A673 (cell line): ENCODE measurements at places on chromosomes 12 and 14. TPM values are rescaled to one million over a fixed set of nuclear protein-coding genes. Genes with fewer than 3 reads are reported as not detected.

DNA sequence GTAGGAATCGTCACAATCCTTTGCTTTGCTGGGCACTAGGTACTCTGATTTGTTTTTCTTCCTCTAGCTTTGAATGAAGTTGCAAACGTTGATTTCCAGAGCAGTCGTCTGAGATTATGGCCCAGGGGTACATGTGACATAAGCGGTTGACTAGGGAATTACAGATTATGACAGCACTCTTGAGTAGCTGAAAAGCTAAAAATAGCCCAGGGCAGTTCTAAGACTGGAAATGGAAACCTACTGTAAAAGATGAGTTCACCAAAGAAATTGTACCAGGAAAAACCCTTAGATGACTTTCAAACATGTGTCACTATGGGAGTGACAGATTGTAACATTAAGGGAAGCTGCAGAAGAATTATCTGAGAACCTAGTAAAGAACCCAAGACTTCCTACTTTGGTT is 108.5 kb downstream of the ANO6 start:
- H3K27me3 ChIP-seq: no peaks in the 10 kb centered on the region
- no peaks in the 10 kb centered on the region for H3K4me1 ChIP-seq
- no peaks in the 10 kb centered on the region for H3K36me3 ChIP-seq
- no peak overlapping the region for H3K27ac ChIP-seq
- no peak overlapping the region for H3K4me3 ChIP-seq
- DNase-seq: no peak

DNA sequence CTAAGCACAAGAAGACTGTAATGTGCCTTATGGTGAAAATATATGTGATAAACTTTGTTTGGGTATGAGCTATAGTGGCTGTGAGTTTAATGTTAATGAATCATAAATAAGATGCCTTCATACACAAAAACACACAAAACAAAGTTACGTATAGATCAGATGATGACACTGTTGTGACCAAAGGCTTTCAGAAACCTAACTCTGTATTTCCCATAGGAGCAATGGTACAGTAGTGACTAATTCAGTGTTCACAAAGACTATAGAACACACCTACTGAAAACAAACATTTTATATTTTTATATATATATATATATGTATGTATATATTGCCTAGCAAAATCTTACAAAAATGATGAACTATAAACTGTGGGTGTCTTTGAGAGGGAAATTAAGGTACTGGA is 393.8 kb upstream of the DCN start:
- H3K27ac ChIP-seq: no peak overlapping the region
- DNase-seq: no peak
- no peaks in the 10 kb centered on the region for H3K36me3 ChIP-seq
- no peak overlapping the region for H3K4me3 ChIP-seq
- H3K4me1 ChIP-seq: peaks cover 28% of the 10 kb centered on the region
- peaks cover 23% of the 10 kb centered on the region for H3K27me3 ChIP-seq

DNA sequence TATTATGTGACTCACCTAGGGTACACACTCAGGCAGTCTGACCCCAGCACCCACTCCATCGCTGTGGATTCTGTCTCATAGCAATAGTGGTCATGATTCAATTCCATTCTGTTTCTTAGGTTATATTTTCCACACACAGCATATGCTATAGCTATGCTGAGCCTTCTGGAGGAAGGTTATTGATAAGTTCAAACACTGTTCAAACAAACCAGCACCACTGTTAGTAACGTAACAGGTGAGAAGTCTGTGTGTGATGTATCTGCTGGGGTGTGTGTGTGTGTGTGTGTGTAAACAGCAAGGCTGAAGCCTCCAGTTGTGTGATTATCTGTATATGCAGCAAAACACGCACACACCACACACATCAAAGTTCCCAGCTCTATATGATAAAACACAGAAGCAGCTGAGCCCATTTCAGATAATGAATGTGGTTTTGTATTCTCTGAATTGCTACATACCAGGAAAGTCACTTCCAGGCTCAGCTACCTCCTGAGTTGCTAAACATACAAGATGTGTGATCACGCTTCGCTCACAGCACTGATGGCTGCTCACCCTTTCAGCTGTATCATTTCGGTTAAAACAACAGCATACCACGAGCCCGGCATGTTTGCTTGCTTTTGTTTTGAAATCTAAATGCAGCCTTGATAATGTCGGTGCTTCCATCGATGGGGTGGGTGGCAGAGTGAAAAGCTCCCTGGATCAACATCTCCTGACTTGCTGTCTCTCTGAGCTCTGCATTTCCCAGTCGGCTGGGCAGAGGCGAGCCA is 6.8 kb upstream of the SYNE3 start:
- no peak for DNase-seq
- H3K27me3 ChIP-seq: no peaks in the 10 kb centered on the region
- H3K27ac ChIP-seq: peak overlapping the region; percentile 91
- no peaks in the 10 kb centered on the region for H3K36me3 ChIP-seq
- peaks cover 64% of the 10 kb centered on the region for H3K4me1 ChIP-seq

The ESRRB gene
- 0.47 and 1.2 TPM in 2 replicates for total RNA-seq

DNA sequence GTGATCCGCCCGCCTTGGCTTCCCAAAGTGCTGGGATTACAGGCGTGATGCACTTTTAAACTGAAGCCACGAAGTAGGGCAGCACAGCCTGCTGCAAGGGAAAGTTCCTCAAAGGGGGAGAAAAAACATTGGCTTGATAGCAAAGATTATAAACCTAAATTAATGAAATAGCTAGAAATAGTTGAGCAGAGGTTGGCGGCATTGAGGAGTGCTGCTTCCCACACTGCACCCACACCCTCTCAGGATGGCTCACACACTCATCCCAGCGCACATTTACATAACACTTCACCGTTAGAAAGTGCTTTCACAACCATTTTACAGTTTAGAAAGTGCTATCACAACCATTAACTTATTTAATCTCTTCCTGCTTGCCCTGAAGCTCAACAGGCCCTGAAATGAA is 44.4 kb upstream of the TCL1A start:
- no peaks in the 10 kb centered on the region for H3K4me1 ChIP-seq
- DNase-seq: no peak
- no peak overlapping the region for H3K27ac ChIP-seq
- no peaks in the 10 kb centered on the region for H3K36me3 ChIP-seq

The MAPK1IP1L gene
- 150 and 164 TPM in 2 replicates for total RNA-seq

- H3K27me3 ChIP-seq: no peaks in the 10 kb centered on the region
- no peaks in the 10 kb centered on the region for H3K36me3 ChIP-seq
- no peak for DNase-seq
- no peak overlapping the region for H3K4me3 ChIP-seq
- H3K27ac ChIP-seq: no peak overlapping the region
- H3K4me1 ChIP-seq: no peaks in the 10 kb centered on the region
These were observed 1166.3 kb downstream of the GALC start for GRCh38 chr14:86826661-86827060.

The ANO2 gene
- total RNA-seq: not detected in 2 replicates

DNA sequence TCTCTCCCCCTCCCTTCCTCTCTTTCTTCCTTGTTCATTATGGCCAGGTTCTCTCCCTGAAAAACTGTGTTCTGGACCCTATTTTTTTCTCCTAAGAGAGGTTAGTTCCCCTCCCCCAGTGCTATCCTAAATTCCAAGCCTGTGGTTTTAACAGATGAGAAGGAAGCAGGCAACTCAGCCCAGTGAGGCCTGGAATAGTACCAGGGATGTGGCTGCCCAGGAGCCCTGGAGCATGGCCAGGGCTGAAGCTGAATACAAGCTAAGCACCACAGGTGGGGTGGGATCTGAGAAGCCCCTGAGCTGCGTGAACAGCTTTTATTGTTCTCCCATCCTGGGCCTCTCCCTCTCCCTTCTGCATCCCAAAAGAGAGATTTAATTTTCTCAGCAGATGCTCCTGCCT is 1581.3 kb upstream of the TMEM132C start:
- H3K27me3 ChIP-seq: no peaks in the 10 kb centered on the region
- H3K27ac ChIP-seq: no peak overlapping the region
- no peaks in the 10 kb centered on the region for H3K36me3 ChIP-seq
- no peaks in the 10 kb centered on the region for H3K4me1 ChIP-seq

The ERP29 gene
- 109 and 116 TPM in 2 replicates for total RNA-seq

The MDM2 gene
- 132 and 149 TPM in 2 replicates for total RNA-seq

The KRT79 gene
- not detected in 2 replicates for total RNA-seq

The OR4K14 gene
- not detected in 2 replicates for total RNA-seq

DNA sequence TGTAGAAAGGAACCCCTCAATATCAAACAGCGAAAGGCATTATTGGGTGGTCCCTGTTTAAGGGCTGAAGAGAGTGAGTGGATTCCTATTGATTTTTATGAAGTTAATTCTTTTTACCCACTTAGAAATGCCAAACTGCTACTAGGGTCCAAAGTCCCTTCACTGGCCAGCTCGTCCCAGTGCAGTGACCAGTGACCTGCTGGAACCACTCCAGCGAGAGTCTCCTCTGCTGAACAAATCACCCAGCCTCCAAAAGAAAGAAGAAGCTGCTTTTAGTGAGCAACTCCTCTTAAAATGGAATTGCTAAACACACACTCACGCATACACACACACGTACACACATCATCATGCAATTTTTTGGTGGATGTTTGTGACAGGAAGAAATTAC is 198.2 kb upstream of the PLEKHG7 start:
- no peaks in the 10 kb centered on the region for H3K36me3 ChIP-seq
- DNase-seq: no peak
- no peaks in the 10 kb centered on the region for H3K27me3 ChIP-seq

GRCh38 chr12:120798696-120799095 is 73.1 kb downstream of the ACADS start:
- H3K36me3 ChIP-seq: peaks cover 10% of the 10 kb centered on the region
- no peaks in the 10 kb centered on the region for H3K27me3 ChIP-seq
- no peak overlapping the region for H3K4me3 ChIP-seq
- no peak overlapping the region for H3K27ac ChIP-seq

The ELK3 gene
- total RNA-seq: 55.2 and 62.1 TPM in 2 replicates

DNA sequence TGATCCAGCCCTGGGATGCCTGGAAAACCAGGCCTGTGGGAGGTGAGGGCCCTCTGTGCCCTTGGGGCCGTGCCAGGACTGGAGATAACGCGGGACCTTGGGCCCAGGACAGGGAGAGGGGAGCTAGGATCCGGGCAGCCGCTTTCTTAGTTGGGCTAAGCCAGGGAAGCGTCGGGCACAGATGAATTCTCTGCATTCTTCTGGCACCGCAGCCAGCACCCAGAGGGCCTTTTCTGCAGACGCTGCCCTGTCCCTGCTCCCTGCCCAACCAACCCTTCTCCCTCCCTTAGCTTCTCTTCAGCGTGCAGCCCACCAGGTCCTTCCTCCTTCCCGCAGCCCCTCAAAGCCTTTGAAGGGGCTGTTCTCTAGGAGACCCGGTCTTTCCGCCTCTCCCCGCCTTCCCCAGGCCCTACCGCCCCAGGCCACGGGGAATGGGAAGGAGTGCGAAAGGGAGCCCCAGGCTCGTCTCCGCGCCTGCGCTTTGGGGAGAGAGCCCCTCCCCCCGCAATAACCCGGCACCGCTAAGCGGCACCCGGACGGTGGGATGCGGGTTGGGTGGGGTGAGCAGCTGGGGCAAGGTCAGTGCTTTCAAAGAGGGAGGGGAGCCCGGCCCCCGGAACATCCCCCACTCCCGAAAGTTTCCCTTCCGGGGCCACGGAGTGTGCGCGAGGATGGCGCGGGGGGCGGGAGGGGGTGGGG is 663 bp downstream of the NCKAP5L start:
- no peaks in the 10 kb centered on the region for H3K27me3 ChIP-seq
- H3K4me3 ChIP-seq: peak overlapping the region; percentile 71
- DNase-seq: peak; percentile 82
- H3K36me3 ChIP-seq: no peaks in the 10 kb centered on the region
- H3K4me1 ChIP-seq: peaks cover 24% of the 10 kb centered on the region

GRCh38 chr14:64465831-64466554 is 694 bp downstream of the AKAP5 start:
- H3K36me3 ChIP-seq: no peaks in the 10 kb centered on the region
- no peaks in the 10 kb centered on the region for H3K27me3 ChIP-seq
- peak; percentile 73 for DNase-seq
- H3K4me3 ChIP-seq: peak overlapping the region; percentile 71
- H3K27ac ChIP-seq: peak overlapping the region; percentile 50

The ASB8 gene
- total RNA-seq: 23.5 and 24.1 TPM in 2 replicates

- H3K4me1 ChIP-seq: no peaks in the 10 kb centered on the region
- no peaks in the 10 kb centered on the region for H3K27me3 ChIP-seq
- no peak for DNase-seq
- no peak overlapping the region for H3K4me3 ChIP-seq
- no peaks in the 10 kb centered on the region for H3K36me3 ChIP-seq
These were observed 191.4 kb downstream of the PLCZ1 start for GRCh38 chr12:18546399-18546798.

The PRH2 gene
- total RNA-seq: not detected in 2 replicates

The PTPRO gene
- total RNA-seq: 2.8 and 3.8 TPM in 2 replicates

The BCL11B gene
- 80.6 and 81.3 TPM in 2 replicates for total RNA-seq

The SYNDIG1L gene
- total RNA-seq: not detected in 2 replicates

GRCh38 chr14:32492457-32492856 is 163.4 kb downstream of the AKAP6 start:
- H3K4me1 ChIP-seq: no peaks in the 10 kb centered on the region
- no peaks in the 10 kb centered on the region for H3K36me3 ChIP-seq
- DNase-seq: no peak

DNA sequence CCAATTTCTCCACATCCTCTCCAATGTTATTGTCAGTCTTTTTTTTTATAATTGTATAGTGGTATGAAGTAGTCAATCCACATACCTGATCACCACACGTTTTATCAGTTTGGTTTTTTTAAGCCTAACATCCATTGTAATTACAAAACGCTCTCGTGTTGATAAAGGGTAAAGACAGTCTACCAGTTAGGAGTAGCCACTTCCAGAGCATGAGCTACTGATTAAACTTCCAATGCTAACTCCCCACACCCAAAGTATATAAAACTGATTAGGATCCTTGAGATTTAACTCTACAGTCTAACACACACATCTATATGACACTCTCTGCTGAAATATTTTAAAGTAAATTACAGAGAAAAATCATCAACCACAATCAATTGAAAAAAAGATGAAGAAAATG is 20.7 kb downstream of the CPNE8 start:
- H3K36me3 ChIP-seq: no peaks in the 10 kb centered on the region
- no peak overlapping the region for H3K27ac ChIP-seq
- H3K27me3 ChIP-seq: no peaks in the 10 kb centered on the region
- no peak overlapping the region for H3K4me3 ChIP-seq
- H3K4me1 ChIP-seq: no peaks in the 10 kb centered on the region

- peak; percentile 78 for DNase-seq
- H3K27me3 ChIP-seq: no peaks in the 10 kb centered on the region
- no peaks in the 10 kb centered on the region for H3K36me3 ChIP-seq
- H3K4me1 ChIP-seq: peaks cover 15% of the 10 kb centered on the region
- no peak overlapping the region for H3K27ac ChIP-seq
These were observed 66.3 kb downstream of the CKB start for GRCh38 chr14:103456167-103456835.

- H3K36me3 ChIP-seq: no peaks in the 10 kb centered on the region
- no peaks in the 10 kb centered on the region for H3K4me1 ChIP-seq
- H3K4me3 ChIP-seq: no peak overlapping the region
- no peaks in the 10 kb centered on the region for H3K27me3 ChIP-seq
- H3K27ac ChIP-seq: no peak overlapping the region
- DNase-seq: peak; percentile 79
These were observed 139.1 kb downstream of the SPTSSA start for GRCh38 chr14:34322940-34323418.

The RBM23 gene
- total RNA-seq: 105 and 118 TPM in 2 replicates

The DAO gene
- total RNA-seq: not detected in 2 replicates

DNA sequence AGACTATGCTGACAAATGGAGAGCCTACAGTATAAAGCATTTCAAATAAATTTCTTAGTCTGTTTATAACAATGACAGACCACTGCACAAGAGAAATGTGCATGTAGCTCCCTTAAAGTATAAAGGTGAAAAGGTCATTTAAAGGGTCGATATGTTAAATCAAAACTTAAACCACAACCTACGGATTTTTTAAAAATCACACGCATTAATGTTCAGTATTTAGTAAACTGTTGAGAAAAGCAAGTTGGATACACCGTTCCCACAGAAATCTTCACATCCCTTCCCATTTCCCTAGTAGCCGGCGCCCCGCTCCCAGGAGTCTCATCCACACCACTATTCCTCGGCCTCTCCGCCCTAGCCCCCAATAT is 614 bp downstream of the FKBP3 start:
- no peaks in the 10 kb centered on the region for H3K36me3 ChIP-seq
- peaks cover 12% of the 10 kb centered on the region for H3K4me1 ChIP-seq
- DNase-seq: no peak
- peak overlapping the region; percentile 92 for H3K27ac ChIP-seq
